DMS79 (cell line): ENCODE measurements at places on chromosomes 5 and 9.

DNA sequence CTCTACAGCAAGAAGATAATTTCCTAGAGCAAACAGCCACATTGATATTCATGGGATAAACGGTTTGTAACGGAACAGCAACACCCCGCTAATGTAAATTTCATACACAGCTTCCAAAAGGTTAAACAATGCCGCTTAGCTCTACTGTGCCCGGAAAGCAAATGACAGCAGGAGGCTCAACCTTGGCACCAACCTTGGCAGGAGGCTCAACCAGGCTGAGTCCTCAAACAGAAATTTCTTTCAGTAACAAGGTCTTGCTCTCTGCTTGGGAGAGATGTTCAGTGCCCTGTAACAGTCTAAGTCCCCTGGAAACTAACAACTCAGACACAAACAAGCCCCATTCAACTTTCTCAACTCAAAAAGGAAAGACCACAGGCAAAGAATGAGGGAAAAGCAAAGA lies 11.1 kb upstream of the PPP1R2B start:
- no peak for DNase-seq

GRCh38 chr9:126050605-126050990 lies 276.0 kb upstream of the MVB12B start:
- DNase-seq, result no peak

DNA sequence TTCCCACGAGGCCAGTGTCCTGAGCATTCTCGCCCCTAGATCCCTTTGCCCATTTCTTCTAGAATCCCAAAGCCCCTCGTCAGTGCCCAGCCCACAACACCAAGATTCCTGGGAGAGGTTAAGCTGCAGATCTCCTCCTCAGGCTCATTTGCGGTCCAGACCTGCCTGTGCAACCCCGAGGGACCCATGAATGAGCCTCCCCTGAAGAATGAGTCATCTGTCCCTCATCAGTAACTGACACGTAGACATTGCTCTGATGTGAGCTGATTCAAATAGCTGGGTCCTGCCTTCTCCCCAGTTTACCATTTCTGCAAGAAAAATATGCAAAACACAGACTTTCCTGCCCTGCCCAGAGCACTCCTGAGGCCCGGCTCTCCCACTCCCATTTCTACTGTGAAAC lies 92.8 kb downstream of the ADCY2 start:
- no peak for DNase-seq

DNA sequence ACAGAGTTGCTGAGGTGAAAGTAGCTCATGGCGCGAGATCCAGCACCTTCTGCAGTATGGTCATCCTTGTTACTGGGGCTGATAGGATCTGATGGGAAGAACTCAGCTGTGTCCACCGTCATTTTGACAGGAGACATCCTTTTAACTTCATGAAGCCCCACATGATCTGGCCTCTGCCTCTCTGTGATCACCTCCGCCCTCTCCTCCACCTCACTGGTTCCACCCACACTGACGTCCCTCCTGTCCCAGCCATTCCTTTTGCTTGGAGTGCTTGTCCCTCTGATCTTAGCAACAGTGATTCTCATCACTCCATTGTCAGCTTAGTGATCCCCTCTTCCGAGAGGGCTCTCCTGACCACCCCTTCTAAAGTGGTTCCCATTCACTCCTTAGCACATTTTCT lies 25.8 kb downstream of the NEUROG1 start:
- no peak for DNase-seq

DNA sequence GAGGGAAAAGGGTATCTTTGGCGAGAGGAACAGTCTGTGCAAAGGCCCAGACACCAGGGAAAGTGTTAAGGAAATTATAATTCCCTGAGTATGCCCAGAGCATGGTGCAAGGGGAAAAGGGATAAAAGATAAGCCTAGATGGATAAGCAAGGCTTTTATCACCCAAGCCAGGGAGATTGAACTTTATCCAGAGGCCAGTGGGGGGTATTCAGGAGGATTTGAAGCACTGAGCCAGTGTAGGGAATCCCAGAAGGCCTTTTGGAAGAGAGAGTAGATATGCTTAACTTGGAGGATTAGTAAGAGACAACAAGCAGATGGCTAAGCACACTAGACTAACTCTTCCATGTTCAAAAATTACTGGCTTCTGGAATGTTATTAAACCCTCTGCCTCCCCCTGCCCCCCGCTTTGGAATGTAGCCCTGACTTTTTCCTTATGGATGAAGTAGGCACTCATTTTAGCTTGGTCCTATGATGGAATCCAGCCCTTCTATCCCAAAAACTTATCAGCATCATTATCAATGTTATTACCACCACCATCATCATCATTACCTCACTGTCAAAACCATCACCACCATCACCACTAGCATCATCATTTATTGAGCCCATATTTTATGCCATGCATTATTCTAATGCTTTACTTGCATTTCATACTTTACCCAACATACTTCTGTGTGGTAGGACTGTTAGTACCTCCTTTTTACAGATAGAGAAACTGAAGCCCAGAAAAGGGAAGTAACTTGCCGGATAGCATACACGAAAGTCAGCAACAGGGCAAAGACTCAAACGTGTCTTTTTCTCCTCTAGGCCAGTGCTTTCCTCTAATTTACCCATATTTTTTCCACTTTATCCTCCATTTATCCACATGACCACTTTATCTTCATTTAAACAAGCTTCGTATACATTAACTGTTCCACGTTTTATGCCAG lies 237.0 kb downstream of the PAPPA start:
- DNase-seq, result no peak

DNA sequence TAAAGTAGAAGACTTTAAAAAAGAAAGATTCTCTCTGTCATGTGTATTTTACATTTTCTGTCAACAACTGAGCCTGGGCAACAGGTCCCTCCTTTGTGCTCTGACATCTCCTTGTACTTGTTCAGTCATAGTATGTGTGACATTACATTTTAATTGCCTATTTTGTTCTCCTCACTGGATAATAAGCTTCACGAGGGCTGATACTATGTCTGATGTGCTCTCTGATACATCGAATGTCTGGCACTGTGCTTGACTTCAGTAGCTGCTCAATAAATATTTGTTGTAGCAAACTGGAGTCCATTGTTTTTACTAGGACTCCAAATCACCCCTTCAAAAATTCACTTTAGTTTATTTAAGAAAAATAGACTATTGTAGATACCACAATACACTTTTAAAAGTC lies 482.0 kb downstream of the RASEF start:
- DNase-seq, result no peak

GRCh38 chr9:114829574-114830440 lies 24.0 kb upstream of the TNFSF15 start:
- DNase-seq, result no peak

GRCh38 chr9:93247892-93248291 lies 64.0 kb downstream of the WNK2 start:
- no peak for DNase-seq

DNA sequence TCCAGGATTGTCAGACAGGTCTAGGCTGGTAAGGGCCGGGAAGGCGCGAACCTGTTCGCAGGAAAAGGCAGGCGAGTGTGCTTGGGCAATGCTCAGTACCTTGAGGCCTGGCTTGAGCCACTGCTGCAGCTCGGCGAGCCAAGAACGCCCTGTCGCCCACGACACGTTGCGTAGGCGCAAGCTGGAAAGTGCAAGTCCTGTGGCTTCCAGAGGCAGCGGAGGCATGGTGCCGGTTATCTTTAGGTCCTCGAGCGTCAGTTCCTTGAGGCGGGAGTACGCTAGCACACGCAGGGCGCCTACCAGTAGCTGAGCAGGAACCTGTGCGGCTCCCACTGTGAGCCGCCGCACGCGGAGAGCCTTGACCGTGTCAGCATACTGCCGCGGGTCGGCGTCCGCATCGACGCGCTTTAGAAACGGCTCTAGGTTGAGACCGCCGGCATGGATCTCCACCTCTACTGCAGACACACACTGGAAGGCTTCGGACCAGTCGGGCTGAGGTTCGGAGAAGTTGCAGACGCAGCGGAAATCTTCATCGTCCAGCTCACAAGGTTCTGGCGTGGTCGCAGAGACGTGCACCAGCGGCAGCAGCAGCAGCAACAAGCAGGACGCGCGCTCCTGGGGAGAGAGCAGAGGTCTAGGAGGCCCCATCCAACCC lies 482 bp downstream of the CD14 start:
- DNase-seq, result peak; percentile 23

- no peak for DNase-seq
Measured at GRCh38 chr9:20511686-20512085, 110.6 kb downstream of the MLLT3 start.

DNA sequence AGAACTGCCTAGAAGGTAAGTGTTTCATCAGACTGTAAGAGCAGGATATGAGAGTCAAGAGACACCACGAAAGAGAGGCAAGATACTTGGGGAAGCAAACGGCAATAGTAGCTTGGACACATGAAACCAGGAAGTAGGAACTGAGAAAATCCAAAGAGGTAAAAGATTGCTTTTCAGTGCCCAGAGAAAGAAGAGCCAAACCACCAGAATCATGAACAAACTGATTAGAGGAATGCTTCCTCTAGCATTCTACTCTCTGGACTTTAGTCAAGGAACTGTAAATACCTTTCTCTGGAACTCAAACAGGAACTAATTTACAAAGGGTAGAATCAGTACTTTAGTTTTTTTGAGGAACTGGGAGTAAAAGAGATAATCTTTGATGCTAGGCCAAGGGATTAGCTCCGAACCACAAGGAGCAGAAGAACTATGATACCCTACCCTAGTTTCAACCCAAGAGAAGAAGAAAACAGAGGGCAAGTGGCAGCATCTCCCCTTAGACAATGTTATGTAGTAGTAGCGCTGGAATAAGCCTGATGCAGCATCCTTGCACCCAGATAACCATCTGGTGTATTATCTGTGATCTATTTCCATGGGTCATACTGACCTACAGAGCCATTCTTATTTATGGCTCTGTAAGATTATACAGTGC lies 41.3 kb downstream of the EFCAB9 start:
- no peak for DNase-seq

- DNase-seq, result no peak
Measured at GRCh38 chr5:177310757-177311391, 824 bp downstream of the MXD3 start.

GRCh38 chr5:122101636-122102285 lies 23.7 kb upstream of the LOX start:
- no peak for DNase-seq

DNA sequence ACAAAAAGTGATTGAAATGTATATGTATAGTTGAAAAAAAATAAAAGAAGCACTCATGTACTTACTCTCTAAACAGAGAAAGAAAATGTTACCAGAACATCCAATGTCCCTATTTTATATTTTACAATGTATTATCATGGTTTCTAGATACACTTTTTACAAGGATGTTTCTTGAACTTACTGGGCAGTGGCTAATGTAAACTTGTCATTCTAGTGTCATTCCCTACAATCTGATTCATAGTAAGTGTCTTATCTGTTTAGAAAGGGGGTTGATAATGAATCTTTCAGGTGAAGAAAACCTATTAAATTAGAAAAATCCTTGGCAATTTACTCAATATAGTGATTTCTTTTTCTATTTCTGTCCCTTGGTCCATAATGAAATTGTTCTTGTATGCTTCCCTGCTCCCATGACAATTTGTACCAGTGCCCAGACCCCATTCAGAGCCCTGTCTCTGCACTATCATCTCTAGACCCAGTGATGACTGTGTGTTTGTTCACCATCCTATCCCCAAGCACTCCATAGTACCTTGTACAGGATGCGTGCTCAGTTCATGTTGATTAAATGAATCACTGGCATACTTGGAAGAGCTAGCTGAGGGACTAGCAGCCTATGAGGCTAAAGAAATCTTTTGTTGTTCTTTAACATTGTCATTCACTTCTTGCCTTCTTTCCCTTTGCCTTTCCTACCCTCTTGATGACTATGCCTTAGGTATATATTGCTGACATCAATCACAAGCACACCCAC lies 101.2 kb downstream of the HMHB1 start:
- no peak for DNase-seq

- DNase-seq, result no peak
Measured at GRCh38 chr9:84850830-84851392, 181.4 kb downstream of the NTRK2 start.

DNA sequence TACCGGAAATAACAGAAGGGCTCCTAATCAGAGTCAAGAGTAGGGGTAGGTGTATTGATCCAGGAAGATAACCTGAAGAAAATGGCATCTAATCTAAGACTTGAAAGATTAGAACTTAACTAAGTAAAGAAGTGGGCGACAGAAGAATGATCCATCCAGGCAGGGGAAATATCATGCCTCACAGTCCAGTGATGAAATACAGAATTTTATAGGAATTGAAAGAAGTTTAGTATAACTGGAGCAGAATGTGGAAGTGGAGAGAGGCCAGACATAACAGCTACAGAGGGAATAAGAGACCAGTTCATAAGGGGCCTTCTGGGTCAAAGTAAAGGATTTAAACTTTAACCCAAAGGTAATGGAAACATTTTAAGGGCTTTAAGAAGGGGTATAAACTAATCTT lies 42.2 kb downstream of the ERP44 start:
- no peak for DNase-seq

- peak; percentile 40 for DNase-seq
Measured at GRCh38 chr9:91036826-91037510, 235.3 kb downstream of the SYK start.

DNA sequence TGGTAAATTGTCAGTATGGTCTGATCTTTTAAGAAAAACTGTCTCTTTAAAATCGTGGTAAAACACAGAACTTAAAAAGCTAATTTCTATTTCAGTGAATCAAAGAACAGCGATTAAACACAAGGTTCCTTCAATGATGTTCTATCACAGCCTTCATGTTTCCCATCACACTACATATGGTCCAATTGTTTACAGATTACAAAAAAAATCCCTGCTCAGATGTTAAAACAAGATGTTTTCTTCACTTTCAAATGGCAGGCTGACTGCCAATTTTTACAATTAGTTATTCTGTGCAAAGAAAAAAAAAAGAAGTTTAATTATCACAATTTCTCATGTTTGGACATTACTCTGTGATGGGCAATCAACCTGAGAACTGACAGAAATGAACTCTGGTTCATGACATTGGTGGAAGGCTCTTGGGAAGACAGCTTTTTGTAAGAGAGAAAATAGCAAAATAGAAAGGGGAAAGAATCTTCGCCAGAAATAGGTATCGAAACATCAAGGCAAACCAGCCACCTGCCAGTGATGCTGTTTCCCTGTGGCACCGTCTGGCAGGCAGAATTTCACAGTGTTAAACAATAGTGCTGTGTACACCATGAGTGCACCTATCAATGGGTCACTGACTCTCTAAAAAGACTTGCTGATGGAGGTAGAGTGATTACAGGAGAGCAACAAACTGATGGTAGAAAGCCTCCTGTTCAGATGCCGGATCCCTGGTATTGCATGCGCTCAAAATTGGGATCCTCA lies 1020.0 kb upstream of the ARRDC3 start:
- DNase-seq, result peak; percentile 0

DNA sequence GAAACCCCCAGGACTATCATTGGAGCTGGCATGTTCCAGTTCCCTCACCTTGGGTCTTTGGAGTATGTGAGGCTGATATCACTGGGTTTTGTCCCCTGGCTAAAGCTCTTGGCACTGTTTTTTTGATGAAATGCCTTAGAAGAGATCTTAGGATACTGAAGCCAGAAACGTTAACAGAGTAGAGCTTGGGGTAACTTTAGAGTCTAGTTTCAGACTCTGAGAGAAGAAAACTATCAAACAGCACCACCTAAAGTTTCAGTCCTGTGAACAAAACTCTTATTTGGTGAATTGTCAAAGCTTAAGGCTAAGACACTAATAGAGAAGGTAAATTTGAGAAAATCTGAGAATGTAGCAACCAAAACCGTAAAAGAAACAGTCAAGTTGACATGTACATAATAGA lies 111.7 kb upstream of the PUM3 start:
- DNase-seq, result no peak

- no peak for DNase-seq
Measured at GRCh38 chr9:134959126-134959970, 41.6 kb upstream of the FCN1 start.
